ENCODE measurements at places on chromosomes 2 and 18.

GRCh38 chr2:32479993-32480392 is 123.2 kb downstream of the BIRC6 start:
- no peak overlapping the region for H3K27ac ChIP-seq
- H3K36me3 ChIP-seq: peaks cover 16% of the 10 kb centered on the region
- H3K4me3 ChIP-seq: no peak overlapping the region
- no peak for DNase-seq
- no peaks in the 10 kb centered on the region for H3K4me1 ChIP-seq

DNA sequence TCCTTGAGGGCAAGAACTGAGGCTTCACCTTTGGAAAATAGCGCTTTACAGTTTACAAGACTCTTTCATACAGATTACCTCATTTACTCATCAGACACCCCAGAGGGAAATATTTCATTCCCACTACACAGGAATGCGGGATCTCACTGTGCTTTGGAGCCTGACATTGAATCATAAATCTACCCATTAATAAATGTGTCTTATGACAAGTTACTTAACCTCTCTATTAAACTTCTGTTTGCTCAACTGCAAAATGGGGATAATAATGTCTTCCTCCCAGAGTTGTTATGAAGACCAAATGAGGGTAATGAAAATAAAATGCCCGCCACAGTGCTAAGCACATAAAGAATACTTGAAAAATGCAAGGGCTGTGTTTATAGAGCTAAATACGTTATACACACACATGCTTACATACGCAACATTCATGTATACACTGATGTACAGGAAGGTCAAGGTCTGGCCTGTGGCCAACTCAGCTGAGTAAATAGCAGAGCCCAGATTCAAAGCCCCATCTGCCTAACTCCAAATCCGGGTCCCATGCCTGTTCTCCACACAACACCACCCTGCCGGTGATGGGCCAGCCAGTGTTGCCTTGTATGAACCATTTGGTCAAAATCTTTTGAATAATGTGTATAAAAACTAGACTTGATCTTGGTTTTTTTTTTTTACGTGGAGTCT is 77.8 kb upstream of the STPG4 start:
- no peak for DNase-seq
- H3K36me3 ChIP-seq: no peaks in the 10 kb centered on the region
- H3K4me1 ChIP-seq: no peaks in the 10 kb centered on the region
- H3K4me3 ChIP-seq: no peak overlapping the region

DNA sequence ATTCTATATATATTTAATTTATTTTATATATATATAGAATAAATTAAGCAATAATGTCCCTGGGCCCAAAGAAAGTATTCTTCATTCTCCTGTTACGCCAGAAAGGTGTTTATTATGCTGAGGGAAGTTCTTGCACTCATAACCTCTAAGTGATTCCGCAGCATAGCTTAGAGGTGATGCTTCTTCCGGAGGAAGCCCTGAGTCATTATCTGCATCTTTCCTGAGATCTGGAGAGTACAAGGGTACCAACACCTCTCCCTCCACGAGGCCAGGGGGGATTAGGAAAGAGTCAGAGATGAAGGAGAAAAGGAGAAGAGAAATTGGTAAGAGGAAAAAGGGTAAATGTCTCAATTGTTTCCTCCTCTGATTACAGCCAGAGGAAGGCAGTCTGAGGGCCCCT is 43.1 kb upstream of the RTN4 start:
- no peak overlapping the region for H3K27ac ChIP-seq
- H3K4me3 ChIP-seq: no peak overlapping the region
- no peak for DNase-seq
- no peaks in the 10 kb centered on the region for H3K36me3 ChIP-seq

GRCh38 chr2:199751492-199752120 is 99.4 kb downstream of the FTCDNL1 start:
- no peak overlapping the region for H3K4me3 ChIP-seq
- no peaks in the 10 kb centered on the region for H3K36me3 ChIP-seq
- H3K27me3 ChIP-seq: no peaks in the 10 kb centered on the region

Measured in pancreas (tissue), 10 donors.